ENCODE measurements at places on chromosomes 13 and 19.

- DNase-seq = no peak
Measured at GRCh38 chr13:45296259-45296658, 44.7 kb downstream of the TPT1 start.

DNA sequence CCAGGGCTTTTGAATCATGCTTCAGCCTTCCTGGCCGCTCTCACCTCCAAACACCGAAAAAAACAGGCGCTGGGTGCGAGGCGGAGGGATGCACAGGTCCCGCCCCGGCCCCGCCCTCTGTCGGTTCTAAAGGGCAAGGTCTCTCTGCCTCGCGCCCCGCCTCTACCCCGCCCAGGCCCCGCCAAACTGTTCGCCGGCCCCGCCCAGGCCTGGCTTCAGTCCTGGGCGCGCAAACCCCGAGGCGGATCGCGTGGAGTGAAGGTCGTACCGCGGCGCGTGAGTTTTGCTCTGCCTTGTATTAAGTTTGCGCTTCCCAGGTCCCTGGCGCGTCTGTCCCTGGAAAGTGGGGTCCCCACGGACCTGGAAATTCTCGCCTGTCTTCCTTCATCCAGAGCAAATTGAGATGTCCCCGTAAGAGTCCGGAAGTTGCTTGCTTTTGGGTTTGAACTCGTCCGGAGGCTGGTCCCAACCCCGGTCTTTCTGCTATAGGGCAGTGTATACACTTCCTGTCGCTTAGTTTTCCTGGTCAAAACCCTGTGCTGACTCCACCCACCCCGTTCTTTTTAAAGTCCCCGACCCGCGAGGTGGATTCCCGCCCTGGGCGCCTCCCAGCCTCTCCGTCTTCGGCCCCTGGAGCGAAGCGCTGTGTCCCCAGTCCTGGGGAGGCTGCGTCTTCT is 8.4 kb downstream of the ZNF808 start:
- DNase-seq = peak; percentile 81

GRCh38 chr19:13942023-13942684 is 3.9 kb upstream of the PODNL1 start:
- no peak for DNase-seq

DNA sequence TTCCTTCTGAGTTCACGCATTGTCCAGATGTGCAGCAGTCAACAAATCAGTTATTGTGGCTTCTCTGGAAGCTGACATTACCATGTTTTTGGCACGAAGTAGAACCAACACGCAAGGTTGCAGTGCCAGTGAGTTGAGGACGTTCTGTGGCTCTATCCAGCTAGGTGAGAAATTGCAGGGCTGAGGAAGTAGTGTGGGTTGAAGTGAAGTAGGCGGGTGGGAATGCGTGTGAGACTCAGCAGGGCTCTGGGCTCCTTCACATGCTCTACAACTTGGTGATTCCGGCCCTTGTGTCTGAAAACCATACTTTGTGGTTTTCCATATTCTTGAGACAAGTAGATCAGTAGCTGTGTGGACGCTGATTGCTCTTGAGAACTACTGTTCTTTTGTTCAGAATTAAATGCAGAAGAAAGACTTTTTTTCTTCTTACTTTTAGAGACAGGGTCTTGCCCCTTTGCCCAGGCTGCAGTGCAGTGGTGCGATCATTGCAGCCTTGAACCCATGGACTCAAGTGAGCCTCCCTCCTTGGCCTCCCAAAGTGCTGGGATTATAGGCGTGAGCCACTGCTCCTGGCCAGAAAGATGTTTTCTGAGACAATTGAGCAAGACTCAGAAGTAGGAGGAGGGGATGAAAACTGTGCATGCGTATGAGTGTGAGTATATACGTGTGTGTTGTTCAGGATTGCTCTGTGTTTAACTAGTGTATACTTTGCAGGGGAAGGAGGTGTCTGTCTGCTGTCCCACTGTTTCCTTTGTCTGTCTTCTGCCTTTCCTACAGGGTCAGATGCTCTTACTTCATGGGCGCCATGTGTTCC is 46.2 kb downstream of the GATAD2A start:
- DNase-seq = no peak

- no peak for DNase-seq
Measured at GRCh38 chr13:113551081-113552000, 33.2 kb upstream of the TFDP1 start.

DNA sequence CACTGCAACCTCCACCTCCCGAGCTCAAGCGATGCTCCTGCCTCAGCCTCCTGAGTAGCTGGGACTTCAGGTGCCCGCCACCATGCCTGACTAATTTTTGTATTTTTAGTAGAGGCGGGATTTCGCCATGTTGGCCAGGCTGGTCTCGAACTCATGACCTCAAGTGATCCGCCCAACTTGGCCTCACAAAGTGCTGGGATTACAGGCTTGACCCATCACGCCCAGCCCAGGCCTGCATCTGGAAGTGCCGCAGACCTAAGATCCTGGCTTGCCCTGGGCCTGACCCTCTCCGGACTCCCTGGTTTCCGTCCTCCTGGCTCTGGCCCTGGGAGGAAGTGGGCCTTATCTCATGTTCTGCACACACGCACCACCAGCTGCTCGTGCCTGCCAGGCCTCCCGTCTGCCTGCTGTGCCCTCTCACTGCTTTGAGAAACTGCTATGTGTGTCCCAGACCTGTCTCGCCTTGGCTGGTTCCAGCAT is 4.7 kb upstream of the PTGIR start:
- DNase-seq = no peak

- no peak for DNase-seq
Measured at GRCh38 chr13:32473650-32474049, 45.7 kb upstream of the N4BP2L1 start.

GRCh38 chr13:52810011-52810410 is 38.4 kb downstream of the PCDH8 start:
- DNase-seq = no peak

- no peak for DNase-seq
Measured at GRCh38 chr19:33445442-33446329, 72.2 kb downstream of the CEBPG start.

DNA sequence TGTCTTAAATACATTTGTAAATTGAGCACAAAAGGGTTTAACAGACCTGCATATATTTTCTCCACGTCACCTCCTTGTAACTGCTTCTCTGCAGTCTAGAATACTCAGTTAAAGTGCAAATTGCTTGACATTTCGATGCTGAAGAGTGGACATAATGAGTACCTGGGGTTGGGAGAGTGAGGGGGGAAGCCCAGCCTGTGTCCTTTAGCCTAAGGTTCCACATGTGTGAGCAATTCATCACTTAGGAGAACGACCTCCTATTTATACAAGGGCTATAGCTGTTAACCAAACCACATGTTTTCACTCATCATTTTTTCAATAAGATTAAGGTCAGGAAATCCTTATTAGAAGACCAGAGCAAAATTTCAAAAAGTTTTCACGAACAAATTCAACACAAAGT is 29.5 kb downstream of the PCDH9 start:
- no peak for DNase-seq

DNA sequence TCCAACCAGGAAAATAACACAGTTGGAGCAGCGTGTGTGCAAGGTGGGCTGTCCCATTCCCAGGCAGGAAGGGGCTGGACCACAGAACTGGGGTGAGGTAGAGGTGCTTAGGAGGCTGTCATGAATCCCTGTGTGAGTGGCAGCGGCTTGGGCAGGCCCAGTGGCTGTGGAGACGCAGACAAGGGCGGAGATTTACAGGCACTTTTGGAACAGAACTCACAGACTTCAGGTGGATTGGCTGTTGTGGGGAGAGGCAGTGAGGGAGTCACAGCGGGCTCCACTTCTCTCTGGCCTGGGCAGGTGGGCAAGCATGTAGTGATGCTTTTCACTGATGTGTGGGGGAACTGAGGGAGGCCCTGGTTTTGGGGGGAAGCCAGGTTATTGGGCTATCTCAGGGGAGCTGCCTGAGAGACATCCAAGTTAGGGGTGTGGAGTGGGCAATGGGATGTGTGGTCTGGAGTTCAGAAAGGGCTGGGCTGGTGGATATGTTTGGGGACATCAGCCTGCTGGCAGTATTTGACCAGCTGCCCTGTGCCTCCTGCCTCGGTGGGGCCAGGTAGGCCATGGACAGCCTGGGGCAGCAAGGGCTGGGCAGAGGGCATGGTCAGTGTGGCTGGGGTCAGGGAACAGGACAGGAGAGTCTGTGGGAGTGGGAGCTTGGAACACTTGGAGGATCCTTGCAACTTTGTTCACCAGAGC is 27.0 kb upstream of the ZNF492 start:
- no peak for DNase-seq

DNA sequence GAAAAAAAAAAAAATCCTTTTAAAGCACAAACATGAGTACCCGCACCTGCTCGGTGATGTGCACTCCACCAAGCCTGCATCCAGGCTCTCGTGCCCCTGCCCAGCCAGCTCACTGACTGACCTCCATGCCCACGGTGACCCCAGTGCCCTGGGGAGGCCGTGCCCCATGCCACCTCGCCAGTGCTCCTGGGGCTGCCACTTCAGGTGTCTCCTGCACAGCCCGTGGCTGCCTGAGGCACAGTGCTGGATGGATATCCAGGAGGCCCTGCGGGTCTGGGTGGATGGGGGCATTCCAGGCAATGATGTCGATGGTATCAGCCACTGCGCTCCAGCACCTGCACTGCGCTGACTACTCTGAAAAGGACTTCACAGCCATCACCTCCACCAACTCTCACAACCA is 9.0 kb downstream of the PPP6R1 start:
- no peak for DNase-seq

DNA sequence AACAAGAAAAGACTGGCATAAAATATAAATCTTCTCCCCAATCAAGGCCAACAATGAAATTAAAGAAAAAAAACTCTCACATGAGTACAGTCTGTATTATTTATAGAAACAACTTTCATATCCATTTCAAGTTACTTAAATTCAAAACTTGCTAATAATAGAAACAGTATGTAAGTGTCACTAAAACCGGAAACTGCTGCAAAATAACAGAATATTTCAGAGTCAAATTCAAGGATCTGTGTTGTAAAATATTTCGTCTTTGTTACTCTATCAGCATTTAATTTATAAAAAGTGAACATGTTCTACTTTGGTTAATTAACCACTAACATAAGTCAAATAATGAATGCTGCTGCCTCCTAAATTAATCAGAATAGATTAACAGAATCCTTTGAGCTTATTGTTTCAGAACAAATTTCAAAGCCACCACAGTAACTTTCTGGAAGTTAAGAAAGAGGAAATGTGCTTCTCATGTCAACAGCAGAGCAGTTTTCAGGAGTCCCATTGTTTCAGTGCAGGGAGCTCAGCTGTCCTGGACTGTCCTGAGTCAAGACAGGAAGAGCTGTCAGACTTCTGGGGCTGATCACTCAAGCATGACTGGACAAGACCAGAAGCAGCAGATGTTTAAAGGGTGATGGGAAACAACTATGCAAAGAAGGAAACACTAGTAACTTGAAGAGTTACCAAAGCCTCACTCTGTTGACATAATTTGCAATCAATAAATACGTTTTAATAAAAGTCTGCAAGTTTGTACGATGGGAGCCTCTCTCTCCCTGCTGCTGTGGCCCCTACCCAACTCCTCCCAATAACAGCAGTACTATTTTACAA is 76.9 kb downstream of the FOXO1 start:
- DNase-seq = no peak

DNA sequence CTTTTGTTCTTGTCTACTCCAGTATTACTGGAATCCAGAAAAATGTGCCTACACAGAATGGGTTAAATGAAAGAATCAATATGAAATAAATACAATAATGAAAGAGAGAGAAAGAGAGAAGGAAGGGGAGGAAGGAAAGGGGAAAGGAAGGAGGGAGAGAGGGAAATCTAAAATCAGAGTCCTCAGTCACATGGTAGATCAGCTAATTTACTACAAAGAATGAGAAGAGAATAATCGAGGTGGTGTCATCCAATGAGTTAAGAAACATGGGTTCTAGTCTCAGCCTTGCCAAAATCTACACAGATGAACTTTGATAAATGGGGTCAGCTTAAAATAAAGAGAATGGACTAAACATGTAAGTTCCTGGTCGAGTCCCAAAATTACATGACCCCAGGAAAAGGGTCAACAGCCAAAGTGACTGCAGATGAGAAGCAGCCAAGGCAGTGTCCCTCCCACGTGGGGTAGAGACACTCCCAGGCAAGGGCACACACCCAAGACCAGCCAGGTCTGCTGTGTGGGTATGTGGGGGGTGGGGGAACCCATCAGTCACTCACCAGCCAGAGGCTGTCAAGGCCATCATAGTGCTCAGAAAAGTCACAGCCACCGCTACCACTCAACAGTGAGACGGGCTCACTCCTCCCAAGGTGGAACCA is 103.6 kb downstream of the STK24 start:
- DNase-seq = no peak

DNA sequence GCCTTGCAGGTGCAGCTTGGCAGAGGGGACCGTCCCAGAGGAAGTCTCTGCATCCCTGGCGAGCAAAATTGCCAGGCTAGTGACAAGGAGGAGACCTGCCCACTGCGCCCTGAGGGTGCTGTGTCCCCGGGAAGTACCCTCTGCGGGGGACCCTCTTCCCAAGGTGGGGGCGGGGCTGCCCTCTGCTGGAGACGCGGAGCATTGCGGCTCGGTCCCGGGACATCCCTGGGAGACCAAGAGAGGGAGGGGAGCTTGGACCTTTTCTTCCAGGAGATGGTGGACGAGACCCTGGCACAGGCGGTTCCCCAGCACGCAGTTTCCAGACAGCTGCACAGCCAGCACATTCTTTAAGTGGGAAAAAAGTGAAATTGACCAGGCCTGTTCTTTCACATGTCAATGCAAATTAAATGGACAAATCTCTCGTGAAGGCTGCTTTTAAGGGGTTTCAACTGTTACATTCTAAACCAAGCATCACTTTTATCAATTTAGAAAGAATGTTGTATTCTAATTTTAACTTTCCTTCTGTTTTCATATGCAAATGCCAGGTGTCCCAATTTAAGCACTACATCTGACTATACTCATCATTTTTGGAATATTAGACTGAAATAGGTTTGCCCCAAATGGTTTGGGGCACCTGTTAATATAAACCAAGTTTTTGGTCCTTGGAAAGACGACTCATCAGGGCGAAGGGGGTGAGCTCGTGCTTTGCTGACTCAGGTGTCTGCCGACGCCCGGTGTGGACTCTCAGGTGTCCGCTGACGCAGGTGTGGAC is 60.7 kb downstream of the MCF2L start:
- peak; percentile 37 for DNase-seq

DNA sequence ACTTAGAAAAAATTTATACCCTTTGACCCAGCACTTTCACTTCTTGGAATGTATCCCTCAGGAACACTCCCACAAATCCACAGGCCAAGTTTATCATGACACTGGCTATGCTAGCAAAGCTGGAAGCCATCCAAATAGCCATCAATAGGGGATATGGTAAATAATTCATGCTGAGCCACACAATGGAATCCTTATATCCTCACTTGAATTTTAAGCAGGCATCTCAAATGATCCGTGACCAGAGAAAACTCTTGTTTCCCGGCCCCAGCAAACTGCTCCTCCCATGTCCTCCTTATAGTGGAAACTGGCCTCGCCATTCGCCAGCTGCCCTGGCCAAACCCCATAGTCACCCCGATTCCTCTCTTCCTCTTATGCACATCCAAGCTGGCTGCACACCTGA is 37.6 kb downstream of the GRIK5 start:
- no peak for DNase-seq

All from activated CD8-positive, alpha-beta memory T cell treated with anti-CD3 and anti-CD28 coated beads for 1 hour (primary cell).